ENCODE measurements at places on chromosomes 1 and 21. TPM values are rescaled to one million over a fixed set of nuclear protein-coding genes. Genes with fewer than 3 reads are reported as not detected.

DNA sequence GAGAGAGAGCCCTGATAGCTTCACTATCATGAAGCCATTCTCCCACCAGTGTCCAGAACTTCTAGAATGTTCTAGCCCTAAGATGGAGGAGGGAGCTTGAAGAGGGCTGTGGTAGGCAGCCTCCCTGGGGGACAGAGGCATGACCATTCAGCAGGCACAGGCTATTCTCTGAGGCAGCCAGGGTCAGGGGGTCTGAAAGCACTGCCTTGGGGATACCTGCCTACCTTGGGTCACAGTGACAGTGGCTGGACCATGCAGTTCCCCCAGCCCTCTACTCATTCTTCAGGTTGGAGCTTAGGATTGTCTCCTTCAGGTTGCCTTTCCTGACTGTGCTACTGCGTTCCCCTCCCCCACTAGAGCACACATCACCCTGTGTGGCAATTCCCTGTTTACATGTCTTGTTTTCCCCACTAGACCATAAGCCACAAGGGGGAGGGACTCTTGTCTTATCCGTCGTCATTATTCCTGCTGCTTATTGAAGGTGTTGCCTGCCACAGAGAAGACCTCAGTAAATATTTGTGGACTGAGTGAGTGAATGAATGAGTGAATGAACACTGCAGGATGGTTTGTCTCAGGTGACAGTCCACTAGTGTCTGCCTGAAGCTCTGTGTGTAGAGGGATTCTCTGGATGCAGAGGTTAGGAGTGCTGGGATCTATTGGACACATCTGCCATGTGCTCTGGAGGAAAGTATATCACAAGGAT lies 5.2 kb downstream of the ZDHHC18 start:
- DNase-seq: no peak

Gene AGMAT
- 0.29 TPM for total RNA-seq

DNA sequence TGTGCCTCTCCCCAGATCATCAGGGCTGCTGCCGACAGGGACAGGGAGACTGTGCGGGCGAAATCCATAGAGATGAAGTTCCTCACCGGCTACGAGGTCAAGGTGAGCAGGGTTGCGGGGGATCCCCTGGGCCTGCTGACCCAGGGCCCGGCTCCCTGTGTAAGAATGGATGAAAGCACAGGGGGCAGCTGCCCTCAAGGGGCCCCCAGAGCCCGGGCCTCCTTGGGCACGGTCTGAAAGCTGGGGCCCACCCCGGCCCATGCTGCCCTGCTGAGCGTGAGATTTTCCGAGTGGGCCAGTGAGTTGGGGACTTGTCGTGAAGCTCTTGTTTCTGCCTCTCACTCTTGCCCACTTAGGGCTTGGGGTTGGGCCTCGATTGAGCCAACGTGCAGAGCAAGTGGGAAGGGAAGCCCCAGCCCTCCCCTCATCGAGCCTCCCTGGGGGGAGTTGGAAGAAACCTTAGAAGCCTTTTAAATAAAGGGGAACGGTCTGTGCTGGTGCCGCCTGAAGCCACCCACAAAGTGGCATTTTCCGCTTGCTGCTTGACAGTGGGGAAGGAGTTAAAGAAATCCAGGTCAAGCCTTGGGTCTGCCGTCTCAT lies 45.2 kb downstream of the COQ8A start:
- no peak for DNase-seq

DNA sequence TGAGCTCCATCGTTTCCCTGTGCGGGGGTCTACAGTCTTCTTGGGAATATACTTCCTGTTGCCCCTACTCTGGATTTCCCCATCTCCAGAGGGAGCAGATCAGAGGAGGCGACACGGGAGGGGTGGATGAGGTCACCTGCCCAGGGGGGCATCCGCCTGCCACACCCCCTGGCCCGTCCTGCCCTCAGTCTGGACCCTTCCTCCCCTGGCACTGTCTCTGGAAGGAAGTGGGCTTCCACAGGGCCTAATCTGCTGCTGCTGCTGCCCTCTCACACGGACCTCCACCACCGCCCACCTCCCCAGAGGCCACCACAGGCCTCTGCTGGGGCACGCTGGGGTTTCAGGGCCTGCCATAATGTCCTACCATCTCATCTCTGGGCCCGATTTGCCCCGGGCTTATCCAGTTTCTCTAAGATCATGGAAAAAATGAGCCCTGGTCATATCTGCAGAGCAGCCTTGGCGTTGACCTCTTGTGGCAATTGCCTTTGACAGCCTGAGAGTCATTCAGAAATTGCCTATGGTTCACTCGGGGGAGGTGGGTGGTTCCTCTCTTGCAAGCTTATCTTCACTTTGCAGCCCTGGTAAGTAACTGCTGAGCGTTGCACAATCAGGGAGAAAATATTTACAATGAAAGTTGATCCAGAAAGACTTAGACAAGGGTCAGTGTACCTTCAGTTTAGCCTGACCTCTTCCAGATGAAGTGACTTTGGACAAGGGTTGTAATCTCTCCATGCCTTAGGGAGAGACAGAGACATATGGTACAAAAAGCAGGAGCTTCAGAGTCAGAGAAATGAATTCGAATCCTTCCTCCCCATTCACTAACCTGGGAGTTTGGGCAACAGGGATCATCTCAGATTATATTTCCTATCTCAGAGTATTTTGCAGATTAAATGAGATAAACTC lies 252.4 kb downstream of the TOMM20 start:
- DNase-seq: peak; percentile 67

DNA sequence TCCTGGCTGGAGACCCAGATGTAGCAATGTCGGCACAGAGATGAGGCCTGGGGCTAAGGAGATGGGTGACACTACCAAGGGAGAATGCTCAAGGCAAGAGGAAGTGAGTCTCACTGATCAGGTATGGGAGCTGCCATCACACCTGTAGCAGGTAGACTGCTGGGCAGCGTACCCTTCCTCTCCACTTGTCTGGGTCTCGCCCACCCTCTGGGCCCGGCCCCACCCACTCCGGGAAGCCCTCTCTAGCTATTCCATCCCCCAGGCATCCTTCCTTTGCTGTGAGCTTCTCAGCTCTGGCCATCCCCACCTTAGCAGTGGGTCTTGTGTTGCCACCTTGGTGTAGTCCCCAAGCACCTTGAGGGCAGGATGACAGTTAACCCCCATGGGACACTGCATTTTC lies 87.7 kb upstream of the EDN2 start:
- no peak for DNase-seq

DNA sequence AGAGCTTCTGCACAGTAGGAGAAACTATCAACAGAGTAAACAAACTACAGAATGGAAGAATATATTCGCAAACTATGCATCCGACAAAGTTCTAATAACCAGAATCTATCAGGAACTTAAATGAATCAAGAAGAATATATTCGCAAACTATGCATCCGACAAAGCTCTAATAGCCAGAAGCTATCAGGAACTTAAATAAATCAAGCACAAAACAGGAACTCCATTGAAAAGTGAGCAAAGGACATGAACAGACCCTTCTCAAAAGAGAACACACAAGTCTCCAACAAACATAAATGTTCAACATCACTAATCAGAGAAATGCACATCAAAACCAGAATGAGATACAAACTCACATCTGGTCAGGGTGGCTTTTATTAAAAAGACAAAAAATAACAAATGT lies 126.9 kb downstream of the VAV3 start:
- no peak for DNase-seq

Gene GSTM3
- 4.9 TPM for total RNA-seq

DNA sequence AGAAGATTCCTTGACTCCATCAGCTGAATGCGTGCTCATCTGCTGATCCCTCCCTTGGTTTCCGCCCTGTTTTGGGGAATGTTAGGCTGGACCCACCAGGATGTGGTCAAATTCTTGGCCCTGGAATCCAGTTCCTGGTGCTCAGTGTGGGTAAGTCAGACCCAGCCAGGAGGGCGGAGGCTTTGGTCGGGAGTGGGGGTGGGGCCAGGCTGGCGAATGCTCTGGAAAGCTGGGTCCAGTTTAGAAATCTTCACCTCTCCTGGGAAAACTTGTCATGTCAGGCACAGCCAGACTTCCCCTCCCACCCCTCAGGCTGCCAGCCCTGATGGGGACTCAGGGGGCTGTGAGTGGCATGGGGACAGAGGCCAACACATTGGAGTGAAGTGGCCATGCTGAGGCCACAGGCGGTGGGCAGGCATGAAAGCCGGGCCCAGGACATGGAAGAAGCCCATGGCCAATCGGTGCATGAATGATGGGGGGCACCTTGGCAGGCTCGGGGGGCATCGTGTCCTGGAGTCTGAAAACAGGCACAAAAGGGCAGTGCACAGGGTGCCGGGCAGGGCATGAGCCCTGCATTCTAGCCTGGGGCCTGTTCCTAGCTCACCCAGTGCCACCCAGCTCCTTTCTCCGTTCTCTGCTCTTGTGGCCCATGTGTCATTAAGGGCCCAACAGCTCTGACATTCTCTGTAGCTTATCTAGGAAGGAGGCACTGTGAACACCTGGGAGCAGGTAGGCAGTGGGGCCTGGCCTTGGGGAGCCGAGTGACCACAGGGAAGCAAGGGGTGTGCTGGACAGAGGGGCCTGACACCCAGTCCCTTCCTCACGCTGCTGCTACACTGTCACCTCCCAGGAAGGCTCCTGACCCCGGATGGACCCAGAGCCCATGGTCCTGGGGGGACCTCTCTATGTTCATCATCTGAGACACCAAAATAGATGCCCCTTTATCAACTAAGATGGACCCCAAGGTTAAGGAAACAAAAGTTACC lies 14.6 kb upstream of the PADI1 start:
- DNase-seq: no peak

GRCh38 chr1:112546076-112546475 lies 37.3 kb downstream of the WNT2B start:
- no peak for DNase-seq

DNA sequence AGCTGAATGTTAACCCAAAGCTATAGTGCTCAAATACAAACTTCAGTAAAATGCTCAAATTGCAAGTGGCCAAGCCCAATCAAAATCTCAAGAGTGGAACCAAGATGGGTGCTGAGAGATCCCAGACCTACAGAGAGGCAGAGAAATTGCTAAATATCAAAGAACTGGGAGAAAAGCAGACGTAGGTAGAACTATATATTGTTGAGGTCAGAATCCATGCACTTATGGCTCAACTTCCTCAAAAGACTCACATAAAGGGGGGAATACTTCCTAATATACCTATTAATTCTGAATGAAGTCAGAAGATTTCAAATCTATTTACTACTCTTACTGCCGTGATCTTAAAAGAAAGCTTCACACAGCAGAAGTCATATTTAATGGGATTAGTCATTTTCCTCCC lies 65.2 kb downstream of the PUM1 start:
- DNase-seq: no peak

Gene TTLL10
- 4.4 TPM for total RNA-seq

GRCh38 chr1:226995365-226996332 lies 55.6 kb downstream of the COQ8A start:
- no peak for DNase-seq

GRCh38 chr1:165069829-165070228 lies 286.7 kb downstream of the LMX1A start:
- no peak for DNase-seq

DNA sequence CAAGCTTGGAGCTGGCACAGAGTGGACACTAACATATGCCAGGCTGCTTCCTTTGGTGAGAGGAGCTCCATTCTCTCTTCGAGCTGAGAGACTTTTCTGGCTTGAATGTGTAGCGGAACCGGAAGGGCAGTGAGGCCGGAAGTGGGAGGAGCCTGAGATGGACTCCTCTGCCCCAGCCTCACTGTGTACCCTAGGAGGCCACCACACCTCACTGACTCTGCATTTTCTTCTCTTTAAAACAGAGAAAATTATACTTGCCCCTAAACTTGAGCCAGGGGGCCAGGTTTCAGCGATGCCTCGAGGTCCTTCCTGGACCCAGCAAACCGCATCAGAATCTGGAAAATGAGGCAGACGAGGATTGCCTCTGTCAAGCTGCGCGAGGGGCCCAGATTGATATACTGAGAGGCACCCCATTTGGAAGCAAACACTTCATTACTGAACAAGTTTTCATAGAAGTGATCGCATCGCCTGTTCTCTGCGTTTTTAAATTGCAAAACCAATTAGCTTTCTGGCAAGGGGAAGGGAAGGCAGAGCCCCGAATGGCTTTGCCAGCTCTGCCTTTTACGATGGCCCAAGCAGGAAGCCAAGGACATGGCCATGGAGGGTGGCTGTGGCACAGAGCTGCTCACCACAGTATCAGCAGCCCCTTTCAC lies 708.1 kb downstream of the PTPRU start:
- DNase-seq: no peak

Gene VWA5B1
- 0.77 TPM for total RNA-seq

- DNase-seq: peak; percentile 93
These were observed 17.7 kb upstream of the SNX27 start for GRCh38 chr1:151594143-151594625.

Gene ASTN1
- 0.34 TPM for total RNA-seq

DNA sequence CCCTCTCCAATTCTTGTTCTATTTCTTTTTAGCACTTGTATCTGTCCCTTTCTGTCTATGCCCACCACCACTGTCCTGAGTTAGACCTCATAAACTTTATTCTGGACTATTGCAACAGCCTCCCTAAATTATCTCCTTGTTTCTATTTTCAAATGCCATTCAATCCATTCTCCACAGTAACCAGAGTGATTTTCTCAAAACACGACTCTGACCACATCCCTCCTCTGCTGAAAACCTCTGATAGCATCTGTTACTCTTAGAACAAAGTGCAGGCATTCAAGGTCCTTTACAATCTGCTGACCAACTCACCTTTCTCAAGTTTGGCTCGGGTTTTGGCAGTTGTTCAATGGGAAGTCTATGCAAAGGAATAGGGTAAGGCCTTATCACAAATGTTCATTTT lies 22.8 kb upstream of the GPX7 start:
- no peak for DNase-seq

- DNase-seq: no peak
These were observed 101.4 kb downstream of the BEND5 start for GRCh38 chr1:48675251-48675650.

Gene PARP1
- 97.9 TPM for total RNA-seq

Gene E2F2
- total RNA-seq: 1.1 TPM

Gene MX2
- 33.5 TPM for total RNA-seq

GRCh38 chr1:30400507-30400906 lies 322.9 kb downstream of the MATN1 start:
- DNase-seq: no peak

DNA sequence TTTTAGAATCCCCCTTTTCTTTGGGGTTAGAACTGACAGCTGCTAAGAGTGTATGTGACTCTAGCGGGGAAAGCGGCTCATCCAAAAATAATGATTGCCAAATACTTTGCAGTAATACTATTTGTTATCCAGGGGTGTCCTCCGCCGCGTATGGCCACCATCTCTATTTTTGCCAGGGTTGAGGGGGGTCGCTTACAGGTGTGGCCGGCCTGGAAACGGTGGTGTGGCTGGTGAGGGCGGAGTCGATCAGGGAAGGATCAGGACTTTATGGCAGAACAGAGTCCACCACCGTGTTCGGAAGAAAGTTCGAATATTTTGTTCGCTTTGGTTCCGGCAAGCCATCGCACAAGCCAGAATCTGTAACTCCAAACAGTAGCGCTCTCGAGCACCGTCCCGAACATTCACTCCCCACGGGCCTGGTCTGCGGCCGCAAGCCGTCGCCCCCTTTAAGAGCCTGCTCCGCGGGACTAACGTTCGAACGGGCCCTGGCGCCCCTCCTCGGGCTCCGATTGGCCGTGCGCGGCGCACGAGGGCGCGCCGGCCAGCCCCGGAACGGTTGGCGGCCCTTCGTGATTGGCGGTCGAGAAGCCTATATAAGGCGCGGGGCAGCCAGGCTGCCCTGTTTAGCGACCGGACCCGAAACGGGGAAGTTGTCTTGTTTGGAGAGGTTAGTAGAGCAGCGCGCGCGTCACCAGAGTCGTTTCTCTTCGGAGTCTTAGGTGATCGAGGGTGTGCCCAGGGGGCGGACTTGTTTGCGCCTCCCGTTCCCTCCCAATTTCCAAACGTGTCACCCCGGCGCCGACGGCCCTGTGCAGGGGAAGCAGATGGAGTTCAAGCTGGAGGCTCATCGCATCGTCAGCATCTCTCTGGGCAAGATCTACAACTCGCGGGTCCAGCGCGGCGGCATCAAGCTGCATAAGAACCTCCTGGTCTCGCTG lies at the start of gene IER5:
TSS of gene IER5 (plus strand) at position 622 of the 938 bp plus-strand sequence. CDS start at position 825, 203 bp downstream.
- peak; percentile 98 for DNase-seq
